Aorta (tissue), 5 donors: ENCODE measurements at places on chromosomes 3 and 15.

DNA sequence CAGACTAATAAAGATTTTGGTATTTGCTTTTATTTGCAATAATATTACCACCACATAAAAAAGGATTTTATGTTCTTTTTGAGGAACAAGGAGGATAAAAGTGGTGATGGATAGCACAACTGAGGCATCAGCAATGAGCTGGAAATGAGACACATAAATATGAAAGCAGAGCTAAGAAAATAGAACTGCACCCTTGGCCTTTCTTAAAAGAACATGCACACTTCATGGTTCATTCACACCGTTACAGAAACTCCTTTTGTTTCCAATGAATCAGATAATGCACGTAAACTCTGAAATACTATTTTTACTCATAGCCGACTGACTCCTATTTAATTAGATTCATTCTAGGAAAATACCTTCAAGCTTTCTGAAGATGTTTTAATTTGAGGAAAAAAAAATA lies 19.9 kb upstream of the DPH6 start:
- no peak for DNase-seq

- no peak for DNase-seq
These were observed 80.1 kb upstream of the EIF1B start for GRCh38 chr3:40229386-40229785.

DNA sequence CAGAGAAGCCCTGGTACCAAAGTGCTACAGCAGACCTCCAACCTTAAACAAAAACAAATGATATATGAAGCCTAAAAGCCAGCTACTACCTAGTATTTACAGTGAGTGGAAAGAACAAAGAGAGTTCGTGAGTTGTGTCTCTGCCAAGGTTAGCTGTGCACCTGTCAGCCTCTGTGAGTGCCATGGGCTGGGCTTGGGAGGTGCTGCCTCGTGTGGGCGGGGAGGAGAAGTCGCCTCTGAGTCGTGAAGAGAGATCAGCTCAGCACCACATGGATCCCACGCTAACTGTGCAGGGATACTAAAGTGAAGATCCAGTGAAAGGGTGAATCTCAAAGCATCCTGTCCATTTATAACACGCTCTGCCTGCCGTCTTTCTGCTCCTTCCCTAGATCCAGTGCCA lies 101.9 kb downstream of the CHDH start:
- no peak for DNase-seq

DNA sequence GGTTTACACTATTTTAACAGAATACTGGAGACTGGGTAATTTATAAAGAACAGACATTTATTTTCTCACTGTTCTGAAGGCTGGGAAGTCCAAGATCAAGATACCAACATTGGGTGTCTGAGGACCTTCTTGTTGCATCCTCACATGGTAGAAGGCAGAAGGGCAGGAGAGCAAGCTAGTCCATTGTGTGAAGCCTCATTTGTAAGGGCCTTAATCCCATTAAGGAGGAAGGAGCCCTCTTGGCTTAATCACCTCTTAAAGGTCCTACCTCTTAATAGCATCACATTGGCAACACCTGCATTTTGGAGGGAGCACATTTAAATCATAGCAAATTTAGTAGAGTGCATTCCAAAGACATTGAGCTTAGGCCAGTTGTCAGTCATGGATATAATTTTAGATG lies 26.2 kb downstream of the UBE2Q2 start:
- DNase-seq = no peak

DNA sequence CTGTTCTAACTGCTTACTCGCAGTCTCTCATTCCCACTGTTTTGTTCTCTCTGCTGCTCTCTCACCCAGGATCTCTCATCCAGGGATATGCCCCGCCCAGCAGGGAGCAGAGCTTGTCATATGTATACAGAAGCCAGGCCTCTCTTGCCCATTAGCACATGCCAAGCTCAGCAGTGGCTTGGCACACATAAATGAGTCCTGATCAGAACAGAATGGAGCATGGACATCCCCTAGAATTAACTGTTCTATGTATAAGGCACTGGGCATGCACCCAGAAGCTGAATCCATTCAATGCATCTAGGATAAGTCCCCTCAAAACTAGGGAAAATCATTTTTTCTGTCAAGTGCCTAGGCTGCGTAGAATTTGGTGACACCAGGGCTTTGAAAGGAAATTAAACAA lies 61.6 kb downstream of the IGSF11 start:
- no peak for DNase-seq

GRCh38 chr15:28967066-28967465 lies 81.3 kb downstream of the APBA2 start:
- DNase-seq = no peak

DNA sequence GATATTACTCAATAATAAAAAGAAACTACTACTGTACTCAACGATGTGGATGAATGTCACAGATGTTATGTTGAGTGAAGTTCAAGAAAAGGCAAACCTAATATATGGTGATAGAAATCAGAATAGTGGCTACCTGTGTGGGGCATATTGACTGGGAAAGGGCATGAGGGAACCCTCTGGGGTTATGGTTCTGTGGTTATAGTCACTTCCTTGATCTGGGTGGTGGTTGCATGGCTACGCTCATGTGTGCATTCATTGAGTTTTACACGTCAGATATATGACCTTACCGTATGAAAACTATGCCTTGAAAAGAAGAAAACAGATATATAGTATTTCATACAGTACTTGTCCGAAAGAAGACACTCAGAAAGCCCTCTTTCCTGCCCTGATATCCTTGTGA lies 331.0 kb upstream of the LRRFIP2 start:
- DNase-seq = no peak

- DNase-seq = no peak
These were observed 853.4 kb downstream of the IGSF11 start for GRCh38 chr3:118181274-118181673.

DNA sequence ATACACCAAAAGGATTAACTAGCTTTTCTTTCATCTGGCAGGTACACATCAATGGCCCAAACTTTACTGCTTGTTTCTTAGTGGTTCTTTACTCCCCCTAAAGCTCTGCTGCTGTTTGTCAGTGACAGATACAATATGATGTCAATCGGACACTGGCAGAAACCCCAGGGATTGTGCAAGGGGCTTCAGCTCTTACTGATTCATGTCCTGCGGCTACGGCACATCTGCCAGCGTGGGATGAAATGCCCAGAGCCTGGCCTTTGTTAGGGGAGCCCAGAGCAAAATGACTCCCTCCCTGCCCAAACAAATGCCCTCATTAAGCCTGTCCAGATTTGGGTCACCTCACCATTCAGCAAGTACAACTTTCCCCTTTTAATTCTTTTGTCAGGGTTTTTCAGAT lies 28.3 kb downstream of the SRP14 start:
- no peak for DNase-seq

DNA sequence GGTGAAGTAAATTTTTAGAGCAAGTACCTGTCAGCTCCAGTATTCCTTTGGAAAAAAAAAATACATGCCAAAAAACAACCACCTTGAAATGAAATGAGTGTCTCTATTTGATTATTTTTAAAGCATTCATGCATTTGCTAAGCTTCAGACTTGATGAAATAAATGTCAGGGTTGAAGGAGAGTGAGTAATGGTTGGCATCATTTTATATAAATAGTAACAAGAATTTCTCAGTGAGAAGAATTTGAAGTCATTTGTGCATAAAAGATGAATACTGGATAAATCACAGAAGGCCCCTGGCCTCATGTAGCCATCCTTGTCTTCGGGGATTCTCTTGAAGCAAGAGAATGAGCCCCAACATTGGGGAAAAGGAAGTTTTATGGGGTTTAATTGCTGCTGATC lies 318.4 kb downstream of the LPP start:
- no peak for DNase-seq

DNA sequence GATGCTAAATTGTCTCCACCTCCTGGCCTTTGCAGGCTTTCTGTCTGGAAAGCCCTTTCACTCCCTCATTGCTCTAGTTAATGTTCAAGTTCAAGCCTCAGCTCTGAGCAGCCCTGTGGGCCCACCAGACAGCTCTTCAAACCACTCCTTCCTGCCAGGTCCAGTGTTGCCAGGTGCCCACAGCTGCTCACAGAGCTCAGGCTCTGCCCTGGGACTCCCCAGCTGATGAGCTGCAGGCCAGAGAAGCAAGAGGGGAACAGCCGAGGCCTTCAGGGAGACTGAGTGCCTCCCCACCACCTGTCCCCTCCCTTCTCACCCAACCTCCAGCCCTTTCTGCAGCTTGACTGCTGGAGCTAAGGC lies 1.3 kb upstream of the ZBTB47 start:
- no peak for DNase-seq

GRCh38 chr3:67311440-67311839 lies 313.3 kb downstream of the KBTBD8 start:
- no peak for DNase-seq

- no peak for DNase-seq
These were observed 74.6 kb downstream of the FMN1 start for GRCh38 chr15:33119865-33120264.

- no peak for DNase-seq
These were observed 72.6 kb upstream of the DPH6 start for GRCh38 chr15:35618260-35619188.

GRCh38 chr3:184602372-184603150 lies 41.0 kb downstream of the EPHB3 start:
- DNase-seq = no peak

DNA sequence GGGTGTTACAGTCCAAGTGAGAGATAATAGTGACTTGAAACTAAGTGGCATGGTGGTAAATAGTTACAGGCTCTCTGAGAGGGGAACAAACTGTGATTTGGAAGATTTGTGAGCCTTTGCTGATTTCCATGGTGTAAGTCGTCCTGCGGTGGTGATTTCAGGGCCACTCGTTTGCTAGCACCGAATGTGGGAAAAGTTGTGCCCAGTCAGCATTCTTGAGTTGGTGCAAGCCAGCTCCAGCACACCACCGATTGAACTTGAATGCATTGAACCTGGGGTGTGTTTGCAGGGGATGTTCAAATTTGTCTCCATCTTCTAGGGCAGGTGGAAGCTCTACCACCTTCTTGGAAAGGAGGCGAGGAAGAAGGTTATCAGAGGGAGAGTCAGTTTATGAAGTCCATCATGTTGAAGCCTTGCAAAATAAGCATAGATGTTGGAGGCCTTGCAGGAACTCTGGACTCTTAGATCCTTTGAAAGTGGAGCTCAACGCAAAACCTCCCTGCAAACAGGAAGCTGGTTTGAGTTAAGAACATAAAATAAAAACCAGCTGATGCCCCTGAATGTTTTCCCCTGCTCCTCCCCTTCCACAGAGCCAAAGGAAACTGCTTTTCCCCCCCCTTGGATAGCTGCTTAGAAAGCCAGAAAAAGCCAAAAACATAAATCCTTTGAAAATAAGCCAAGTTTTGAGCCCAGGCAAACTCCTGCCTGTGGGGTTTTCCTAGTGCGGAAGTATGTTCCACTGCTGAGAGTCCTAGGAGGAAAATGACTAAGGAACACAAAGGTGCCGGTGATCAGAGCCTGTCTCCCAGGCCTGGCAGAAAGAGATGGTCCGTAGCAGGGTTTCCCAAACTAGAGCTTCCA lies 21.9 kb downstream of the MAPKBP1 start:
- no peak for DNase-seq

- DNase-seq = no peak
These were observed 3.9 kb downstream of the ZDHHC19 start for GRCh38 chr3:196207159-196207832.
